ENCODE measurements at places on chromosomes 1 and 21.

DNA sequence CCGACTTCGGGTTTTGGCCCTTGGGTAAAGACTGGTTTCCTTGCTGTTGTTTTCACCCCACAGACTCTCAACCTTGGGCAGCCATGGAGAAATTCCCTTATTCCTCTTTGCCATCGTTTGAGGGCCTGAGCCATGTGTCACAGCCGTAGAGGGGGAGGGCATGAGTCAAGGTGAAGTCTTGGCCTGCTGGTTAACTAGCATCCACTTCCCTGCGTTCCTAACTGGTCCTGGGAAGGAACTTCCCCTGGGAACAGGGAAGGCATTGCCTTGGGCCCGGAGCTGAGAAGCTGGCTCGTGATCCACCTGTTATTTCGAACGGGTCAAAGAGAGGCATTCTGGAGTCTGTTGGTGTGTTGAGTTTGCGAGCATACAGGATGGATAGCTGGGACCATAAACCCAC is 464.9 kb downstream of the CAMTA1 start:
- DNase-seq = no peak

GRCh38 chr1:41366455-41367287 is 5.4 kb downstream of the FOXO6 start:
- peak; percentile 38 for DNase-seq

DNA sequence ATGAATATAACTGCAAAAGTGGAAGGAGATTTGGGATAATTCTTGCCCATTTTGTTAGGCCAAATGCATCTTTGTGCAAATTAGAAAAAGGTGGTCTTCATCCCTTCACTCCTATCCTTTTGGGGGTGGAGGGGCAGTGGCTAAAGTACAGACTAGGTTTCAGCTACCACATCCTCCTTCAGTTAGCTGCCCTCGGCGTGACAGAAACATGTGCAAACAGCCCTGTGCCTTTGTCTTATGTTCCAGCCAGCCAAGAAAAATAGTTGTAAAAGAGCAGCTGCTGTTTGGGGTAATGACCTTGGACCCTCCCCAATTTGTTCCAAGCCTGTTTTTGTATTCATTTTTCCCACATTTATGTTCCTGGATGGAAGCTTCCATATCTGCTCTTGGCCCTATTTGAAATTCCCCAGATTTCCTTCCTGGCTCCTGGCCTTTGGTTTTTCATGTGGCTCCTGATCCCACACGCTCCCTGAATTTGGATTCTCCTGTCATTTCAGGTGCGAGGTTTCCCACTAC is 8.3 kb upstream of the LGALS8 start:
- no peak for DNase-seq

- no peak for DNase-seq
Measured at GRCh38 chr1:179124873-179125272, 43.0 kb downstream of the TOR3A start.

DNA sequence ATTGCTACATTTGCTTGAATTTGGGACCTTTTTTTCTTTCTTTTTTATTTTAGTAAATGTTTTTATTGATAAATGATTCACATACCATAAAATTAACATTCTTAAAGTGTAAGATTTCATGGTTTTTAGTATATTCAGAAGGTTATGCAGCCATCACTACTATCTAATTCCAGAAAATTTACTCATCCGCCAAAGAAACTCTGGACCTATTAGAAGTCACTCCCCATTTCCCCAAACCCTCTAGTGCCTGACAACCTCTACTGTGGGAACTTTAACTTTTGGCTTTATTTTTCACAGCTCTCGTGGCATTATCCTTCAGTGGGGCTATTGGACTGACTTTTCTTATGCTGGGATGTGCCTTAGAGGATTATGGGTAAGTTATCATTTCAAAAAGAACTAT is 4.5 kb downstream of the LEPR start:
- DNase-seq = no peak

GRCh38 chr1:177429234-177429633 is 258.5 kb downstream of the BRINP2 start:
- no peak for DNase-seq

GRCh38 chr1:190277107-190277506 is 200.6 kb downstream of the BRINP3 start:
- no peak for DNase-seq

GRCh38 chr1:28905921-28906666 is 8.3 kb upstream of the EPB41 start:
- no peak for DNase-seq

DNA sequence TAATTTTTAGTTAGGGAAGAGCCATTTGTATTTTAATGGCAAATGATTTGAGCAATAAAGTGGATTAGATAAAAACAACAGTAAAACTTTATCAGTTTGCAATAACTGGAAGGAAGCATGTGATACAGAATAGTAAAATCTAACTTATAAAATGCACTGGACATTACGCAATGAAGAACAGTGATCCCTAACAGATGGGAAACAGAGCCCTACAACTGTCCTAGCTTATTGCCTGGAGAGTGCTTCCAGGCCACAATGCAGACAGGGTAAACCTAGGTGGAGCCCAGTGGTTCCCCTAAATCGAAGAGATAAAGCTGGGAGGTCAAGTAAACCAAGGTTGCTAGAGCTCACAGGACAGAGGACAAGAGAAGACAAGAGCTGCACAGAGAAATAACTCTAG is 7.0 kb downstream of the OMA1 start:
- no peak for DNase-seq

DNA sequence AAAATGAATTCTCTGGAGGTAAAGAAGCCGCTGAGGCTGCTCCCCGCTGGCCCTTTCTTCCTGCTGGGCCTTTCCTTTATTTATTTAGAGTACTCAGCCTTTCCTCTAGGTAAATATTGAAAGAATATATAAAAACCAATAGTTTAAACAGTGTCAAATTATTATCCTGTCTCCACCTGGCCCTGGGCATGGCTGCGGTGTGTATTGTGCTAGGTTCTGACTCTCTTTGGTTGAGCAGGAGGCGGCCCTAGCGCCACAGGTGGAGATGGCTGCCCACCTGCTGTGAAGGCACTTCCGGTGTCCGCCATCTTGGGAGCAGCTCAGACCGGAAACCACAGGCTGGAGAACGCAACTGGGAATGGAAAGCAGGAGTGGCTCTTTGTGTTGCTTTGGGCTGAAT is 29.0 kb upstream of the CLDN14 start:
- no peak for DNase-seq

DNA sequence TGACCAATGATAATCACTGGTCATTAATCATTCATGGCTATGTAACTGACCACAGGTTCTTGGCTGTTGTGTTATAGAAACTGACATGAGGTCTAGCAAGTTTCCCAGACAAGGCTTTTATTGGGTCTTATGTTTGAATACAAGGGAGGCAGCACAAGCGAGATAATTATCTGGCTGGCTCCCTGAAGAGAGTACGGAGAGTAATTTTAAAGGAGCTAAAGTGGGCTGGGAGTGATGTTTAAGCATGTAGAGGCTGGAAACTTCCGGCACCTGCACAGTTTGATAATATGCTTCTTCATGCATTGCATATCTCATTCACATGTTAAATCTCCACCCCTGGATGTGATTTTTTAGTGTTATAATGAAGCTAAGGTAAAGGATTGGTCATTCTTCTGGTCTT is 116.2 kb upstream of the KCNK1 start:
- DNase-seq = no peak

DNA sequence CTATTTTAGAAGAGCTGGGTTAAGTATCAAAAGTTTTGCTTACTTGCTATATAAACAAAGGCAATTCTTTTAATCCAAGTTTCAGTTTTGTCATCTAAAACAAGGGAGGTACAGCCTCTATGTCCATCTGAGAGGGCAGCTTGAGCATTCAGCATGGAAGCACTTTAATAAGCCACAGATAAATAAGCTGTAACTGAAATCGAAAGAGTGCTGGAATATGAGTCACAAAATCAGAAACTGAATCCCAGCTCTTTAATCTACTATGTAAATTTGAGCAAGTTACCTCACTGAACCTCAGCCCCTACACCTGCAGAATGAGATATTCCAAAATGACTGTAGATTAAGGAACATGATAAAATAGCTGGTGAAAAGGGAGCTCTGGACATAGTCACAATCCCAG is 80.0 kb upstream of the HP1BP3 start:
- DNase-seq = no peak

DNA sequence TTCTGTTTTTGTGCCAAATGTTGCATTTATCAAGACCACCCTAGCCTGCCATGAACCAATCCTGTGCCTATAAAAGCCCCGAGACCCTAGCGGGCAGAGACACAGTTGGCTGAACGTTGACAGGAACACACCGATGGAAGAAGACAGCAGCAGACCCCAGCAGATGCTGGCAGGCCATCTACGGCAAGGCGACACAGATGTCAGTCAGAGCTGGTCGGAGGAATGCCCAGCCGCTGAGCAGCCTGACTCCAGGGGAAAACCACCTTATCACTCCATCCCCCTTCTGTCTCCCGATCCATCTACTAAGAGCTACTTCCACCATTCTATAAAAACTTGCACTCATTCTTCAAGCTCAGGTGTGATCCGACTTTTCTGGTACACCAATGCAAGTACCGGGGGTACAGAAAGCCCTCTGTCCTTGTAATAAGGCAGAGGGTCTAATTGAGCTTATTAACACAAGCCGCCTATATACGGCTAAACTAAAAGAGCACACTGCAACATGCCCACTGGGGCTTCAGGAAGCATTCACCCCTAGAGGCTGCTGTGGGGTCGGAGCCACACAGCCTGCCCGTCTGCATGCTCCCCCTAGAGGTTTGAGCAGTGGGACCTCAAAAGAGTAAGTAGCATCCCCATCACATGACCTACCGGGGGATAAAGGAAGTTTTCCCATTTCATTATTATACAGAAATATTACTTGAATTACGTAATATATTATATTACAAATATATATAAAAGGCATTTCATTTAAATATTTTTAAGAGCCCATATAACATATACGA is 1156.3 kb upstream of the B3GALT2 start:
- no peak for DNase-seq

- DNase-seq = no peak
Measured at GRCh38 chr21:45250914-45251634, 36.6 kb downstream of the POFUT2 start.

DNA sequence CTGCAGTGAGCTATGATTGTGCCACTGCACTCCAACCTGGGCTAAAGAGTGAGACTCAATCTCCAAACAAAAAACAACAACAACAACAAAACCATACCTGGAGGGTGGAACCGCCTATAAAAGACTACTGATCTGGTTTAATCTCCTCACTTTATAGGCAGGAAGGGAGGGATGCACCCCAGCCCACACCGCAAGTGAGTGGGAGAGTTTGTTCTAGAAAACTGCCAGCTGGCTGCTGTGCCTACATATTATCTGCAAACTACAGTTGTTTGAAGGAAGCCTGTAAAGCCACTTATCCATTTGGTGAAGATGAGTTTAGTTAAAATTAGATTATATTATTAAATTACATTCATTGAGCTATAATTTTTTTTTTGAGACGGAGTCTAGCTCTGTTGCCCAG is 9.1 kb upstream of the SRSF10 start:
- DNase-seq = no peak

- DNase-seq = no peak
Measured at GRCh38 chr1:189211742-189212141, 1265.9 kb downstream of the BRINP3 start.

DNA sequence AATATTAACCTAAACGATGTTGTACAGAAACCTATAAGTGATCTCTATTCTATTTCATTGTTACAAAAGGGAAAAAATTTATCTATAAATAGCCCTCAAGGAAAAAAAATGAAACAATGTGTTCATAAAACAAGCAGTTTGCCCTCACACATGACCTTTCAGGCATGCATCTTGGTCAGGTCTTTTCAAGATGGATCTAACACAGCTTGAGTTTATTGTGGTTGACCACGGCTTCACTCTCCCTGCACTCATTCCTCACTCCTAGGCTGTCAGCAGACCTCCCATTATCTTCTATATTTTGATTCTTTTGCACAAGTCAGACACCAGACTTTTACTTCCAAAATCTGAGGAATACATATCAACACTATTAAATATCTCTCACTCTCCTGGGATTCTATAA is 544.3 kb downstream of the KCNT2 start:
- DNase-seq = no peak

- no peak for DNase-seq
Measured at GRCh38 chr1:43129426-43129825, 42.7 kb downstream of the EBNA1BP2 start.

GRCh38 chr1:203470240-203470639 is 5.4 kb upstream of the PRELP start:
- no peak for DNase-seq

DNA sequence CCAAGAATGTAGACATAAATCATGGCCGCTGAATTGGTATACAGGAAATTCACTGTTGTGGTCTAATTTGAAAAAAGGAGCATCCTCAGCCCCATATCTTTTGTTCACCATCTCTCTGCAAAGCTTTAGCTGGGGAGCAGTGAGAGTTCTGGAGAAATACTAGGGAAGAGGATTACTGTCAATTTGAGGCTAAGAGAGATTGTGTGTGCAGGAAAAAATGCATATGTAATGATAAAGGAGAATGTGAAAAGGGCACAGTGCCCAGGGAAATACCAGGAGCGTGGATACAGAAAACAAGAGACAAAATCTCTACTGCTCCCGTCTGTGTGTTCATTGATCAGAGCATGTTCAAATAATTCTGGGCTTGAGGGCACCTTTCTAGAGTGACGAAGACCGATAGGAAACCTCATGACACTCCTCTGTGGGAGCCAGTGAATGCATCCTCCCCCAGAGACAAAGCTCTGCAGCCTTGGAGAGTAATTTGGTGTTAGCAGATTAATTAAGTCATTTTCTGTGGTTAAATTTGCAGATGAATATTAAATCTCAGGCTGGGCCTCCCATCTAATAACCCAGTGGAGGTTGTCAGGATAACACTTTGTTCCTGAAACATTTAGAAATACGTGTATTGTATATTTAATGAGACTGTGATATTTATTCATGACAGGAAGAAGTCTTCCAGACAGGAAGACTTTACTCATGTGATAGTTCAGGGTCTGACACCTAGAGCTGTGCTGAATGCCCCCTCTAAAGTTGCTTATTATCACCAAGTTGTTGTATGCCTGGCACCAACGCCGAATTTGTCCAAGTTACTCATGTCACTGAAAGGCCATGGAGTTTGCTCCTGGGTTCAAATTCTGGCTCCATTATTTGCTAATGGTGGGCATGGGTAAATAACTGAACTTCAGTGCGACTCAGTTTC is 287.3 kb upstream of the SGIP1 start:
- DNase-seq = no peak

GRCh38 chr21:27571706-27572105 is 604.8 kb upstream of the ADAMTS5 start:
- DNase-seq = no peak

DNA sequence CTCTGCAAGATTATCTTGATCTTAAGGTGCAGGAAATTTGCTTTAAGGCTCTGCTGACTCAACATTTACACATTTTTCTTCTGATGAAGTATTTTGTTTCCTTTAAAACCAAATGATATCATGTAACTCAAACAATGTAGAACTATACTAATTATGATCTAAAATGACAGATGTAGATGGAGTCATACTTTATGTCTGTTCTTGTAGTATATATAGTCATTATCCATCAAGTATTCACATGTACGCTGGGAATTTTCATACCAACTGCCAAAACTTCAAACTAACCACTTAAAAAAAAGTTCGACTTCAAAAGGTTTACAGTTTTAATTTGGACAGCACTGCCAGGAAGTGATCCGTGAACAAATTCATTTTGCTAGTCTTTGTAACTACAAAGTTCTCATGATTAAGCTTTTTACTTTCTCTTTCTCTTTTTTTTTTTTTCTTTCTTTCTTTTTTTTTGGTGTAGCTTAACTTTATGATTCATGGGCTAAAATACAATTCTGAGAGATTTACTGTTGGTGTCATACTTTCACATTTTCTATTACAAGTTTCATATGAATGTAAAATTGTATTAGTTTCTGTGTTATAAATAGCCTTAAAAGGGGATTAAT is 509.0 kb upstream of the CXADR start:
- DNase-seq = no peak

GRCh38 chr1:200488375-200489165 is 78.7 kb upstream of the ZNF281 start:
- DNase-seq = no peak
